ENCODE measurements at places on chromosomes 13 and 19.

DNA sequence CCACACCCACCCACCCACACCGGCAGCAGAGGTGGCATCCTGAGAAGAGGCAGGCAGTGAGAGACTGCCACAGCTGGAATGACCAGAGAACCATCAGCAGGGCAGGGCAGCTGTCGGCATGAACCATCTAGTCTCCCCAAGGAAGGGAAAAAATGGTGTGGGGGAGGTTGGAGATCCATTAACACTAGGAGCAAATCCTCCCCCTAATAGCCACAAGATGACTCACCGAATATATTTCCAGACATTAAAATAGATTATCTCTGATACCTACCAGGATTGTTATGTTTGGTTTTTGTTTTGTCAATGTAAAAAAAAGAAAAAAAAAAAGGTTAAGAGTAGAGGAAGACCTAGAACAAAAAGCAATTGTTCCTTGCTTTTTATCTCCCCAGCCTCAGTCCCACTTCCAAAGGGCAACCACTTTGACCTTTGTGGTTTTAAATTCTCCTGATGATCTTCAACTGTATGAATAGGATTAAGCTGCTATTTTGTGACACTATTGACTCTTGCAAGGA lies 34.2 kb downstream of the THSD1 start:
- peak; percentile 28 for DNase-seq
- no peaks in the 10 kb centered on the region for H3K27me3 ChIP-seq
- H3K4me1 ChIP-seq, result peaks cover 29% of the 10 kb centered on the region
- no peak overlapping the region for H3K4me3 ChIP-seq
- no peaks in the 10 kb centered on the region for H3K36me3 ChIP-seq
- H3K27ac ChIP-seq, result no peak overlapping the region

DNA sequence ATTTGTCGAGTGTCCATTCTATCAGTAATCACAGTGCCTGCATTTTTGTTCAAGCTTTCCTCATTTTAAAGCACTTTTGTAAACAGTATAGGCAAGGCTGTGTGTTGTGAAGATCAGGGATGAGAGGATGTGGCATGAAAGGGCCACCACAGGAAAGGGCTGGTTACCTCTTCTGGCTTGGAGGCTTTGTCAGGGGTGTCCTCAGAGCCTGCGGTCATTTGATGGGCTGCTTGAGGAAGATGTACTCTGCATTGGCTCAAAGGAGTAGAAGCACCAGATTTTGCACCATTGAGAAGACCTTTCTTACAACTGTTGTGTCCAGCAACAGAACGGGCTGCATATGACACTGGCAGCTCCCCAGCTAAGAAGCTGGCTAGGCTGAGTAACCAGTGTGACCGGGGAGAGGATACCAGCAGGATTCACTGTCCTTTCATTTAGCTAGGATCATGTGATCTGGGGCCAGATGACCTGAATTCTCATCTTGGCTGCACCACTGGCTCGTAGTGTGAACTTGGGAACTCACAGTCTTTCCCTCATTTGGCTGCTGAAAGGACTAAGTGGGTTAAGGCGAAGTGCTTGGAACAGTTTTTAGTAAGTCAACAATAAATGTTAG lies 380.2 kb downstream of the FGF9 start:
- H3K36me3 ChIP-seq, result 0 out of 2 replicates have a peak, but pooled peaks cover 5% of the 10 kb centered on the region
- no peak overlapping the region for H3K27ac ChIP-seq
- no peaks in the 10 kb centered on the region for H3K4me1 ChIP-seq
- H3K27me3 ChIP-seq, result no peaks in the 10 kb centered on the region

DNA sequence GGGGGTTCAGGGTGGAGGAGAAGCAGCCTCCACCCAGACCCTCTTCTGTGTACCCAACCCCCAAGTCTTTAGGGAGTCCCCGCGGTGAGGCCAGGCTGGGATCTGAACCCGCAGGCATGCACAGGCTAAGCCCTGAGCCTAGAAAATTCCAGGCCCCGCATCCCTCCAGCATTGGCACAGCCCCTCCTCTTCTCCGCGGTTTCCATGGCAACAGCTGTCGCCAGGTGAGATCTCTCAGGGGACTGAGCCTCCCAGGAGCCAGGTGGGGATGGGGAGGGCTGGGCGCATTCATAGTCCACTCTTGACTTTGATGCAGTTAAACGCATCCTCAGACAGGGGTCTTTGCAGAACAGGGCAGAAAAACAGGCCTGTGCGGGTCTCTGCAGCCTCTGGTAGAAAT lies 48.3 kb upstream of the USP29 start:
- H3K4me3 ChIP-seq, result no peak overlapping the region
- H3K27ac ChIP-seq, result no peak overlapping the region
- DNase-seq, result no peak
- H3K4me1 ChIP-seq, result no peaks in the 10 kb centered on the region
- no peaks in the 10 kb centered on the region for H3K27me3 ChIP-seq

DNA sequence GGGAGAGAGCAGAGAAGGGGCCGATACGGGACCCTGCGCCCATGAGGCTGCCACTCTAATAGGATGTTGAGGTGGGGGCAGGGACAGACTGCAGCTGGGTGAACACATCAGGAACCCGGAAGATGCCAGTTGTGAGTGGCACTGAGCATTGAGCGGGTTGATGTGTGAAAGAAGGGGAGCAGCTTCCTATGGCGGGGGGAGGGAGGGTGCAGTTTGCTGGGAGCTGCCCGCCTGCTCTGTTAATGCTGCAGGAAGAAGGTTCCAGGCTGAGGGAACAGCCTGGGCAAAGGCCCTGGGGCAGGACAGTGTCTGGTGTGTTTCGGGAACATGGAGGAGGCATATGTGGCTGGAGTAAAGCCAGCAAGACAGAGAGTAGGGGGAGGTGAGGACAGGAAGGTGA lies 29.8 kb downstream of the DNM2 start:
- no peaks in the 10 kb centered on the region for H3K36me3 ChIP-seq
- no peak for DNase-seq
- H3K27ac ChIP-seq, result no peak overlapping the region
- peaks cover 50% of the 10 kb centered on the region for H3K4me1 ChIP-seq
- peaks cover 1% of the 10 kb centered on the region for H3K27me3 ChIP-seq
- no peak overlapping the region for H3K4me3 ChIP-seq

DNA sequence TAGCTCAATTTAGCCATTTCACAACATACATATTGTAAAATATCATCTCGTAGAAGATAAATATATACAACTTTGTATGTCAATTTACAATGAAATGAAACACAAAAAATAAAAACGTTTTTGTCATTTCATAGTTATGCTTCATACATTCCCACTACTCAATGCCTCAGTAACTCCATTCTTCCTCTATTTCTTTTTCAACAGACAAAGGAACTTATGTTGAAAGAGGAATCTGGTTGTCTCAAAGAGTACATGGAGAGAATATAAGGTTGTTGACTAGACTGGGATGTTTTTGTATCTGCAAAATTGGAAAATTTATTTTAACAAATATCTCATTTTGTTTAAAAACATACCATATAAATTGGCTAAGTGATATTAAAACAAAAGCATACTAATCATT lies 12.8 kb downstream of the KCTD12 start:
- DNase-seq, result no peak
- no peaks in the 10 kb centered on the region for H3K36me3 ChIP-seq
- H3K27ac ChIP-seq, result no peak overlapping the region

DNA sequence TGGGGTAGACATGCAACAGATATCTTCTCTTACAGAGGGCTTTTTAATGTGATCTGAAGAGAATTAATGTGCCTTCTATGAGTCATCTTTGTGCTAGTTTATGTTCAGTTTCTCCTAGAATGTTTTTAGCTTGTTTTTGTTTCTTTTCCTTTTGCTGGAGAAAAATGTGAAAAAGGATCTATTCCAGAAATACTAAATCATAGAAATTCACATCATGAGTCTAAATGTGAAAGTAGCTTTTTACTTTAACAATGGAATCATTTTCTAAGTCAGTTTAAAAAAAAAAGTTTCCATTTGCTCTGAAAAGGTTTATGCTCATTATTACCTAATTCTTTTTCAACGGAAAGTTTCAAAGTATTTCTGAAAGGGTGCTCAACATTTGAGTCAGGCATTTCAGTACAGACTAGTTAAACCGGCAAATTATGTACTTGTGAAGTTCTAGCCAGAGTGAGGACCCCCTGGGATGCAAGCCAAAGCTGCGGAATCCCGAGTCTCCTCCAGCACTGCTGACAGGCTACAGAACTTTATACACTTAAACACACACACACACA lies 72.9 kb downstream of the SPATA13 start:
- peaks cover 37% of the 10 kb centered on the region for H3K4me1 ChIP-seq
- H3K27me3 ChIP-seq, result peaks cover 4% of the 10 kb centered on the region
- peak overlapping the region; percentile 85 for H3K27ac ChIP-seq
- peak overlapping the region; percentile 87 for H3K4me3 ChIP-seq
- H3K36me3 ChIP-seq, result no peaks in the 10 kb centered on the region

DNA sequence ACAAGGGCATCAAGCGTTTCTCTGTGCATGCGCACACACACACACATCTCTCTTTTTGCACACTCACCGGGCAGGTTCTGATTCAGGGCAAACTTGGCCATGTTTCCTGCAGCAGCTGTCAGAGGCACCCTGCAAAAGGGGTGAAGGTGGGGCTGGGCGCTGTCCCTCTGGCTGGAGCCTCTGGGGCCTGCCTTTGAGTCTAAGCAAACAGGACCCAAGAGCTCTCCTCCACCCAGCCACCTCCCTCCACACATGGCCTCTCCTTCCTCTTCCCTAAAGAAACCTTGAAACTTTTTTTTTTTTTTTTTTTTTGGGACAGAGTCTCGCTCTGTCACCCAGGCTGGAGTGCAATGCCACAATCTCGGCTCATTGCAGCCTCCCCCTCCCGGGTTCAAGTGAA lies 5.3 kb downstream of the KANK3 start:
- no peaks in the 10 kb centered on the region for H3K36me3 ChIP-seq
- no peaks in the 10 kb centered on the region for H3K4me1 ChIP-seq
- DNase-seq, result no peak
- no peak overlapping the region for H3K4me3 ChIP-seq
- H3K27me3 ChIP-seq, result peaks cover 32% of the 10 kb centered on the region

GRCh38 chr13:29887030-29887557 lies 36.7 kb upstream of the UBL3 start:
- DNase-seq, result no peak
- H3K27ac ChIP-seq, result no peak overlapping the region
- peaks cover 16% of the 10 kb centered on the region for H3K4me1 ChIP-seq

DNA sequence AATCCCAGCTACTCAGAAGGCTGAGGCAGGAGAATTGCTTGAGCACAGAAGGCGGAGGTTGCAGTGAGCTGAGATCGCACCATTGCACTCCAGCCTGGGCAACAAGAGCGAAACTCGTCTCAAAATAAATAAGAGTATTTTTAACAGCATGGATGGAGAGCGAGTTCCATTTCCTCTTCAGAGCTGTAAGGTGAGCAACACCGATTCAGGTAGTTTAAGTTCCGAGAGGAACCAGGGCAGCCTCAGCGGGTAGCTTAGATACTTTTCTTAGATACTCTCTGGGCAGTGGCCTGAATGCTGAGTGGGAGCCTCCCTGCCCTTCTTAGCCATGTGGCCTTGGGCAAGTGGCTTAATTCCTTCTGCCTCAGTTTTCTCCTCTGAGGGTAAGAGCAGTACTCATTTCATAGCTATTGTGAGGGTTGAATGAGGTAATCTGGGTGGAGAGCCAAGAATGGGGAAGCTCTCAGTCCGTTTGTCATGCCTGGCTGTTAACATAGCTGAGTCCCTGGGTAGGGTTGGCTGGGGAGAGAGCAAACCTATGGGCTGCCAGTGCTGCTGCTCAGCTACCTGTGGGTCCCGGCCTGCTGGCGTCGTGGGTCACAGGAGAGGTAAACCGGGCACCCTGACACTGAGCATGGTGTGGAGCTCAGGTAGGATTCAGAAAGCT lies 4.1 kb downstream of the ATP11A start:
- no peak overlapping the region for H3K4me3 ChIP-seq
- DNase-seq, result peak; percentile 67
- peak overlapping the region; percentile 31 for H3K27ac ChIP-seq

GRCh38 chr19:49213791-49214190 lies 56.2 kb downstream of the TRPM4 start:
- DNase-seq, result no peak
- no peak overlapping the region for H3K27ac ChIP-seq
- H3K4me1 ChIP-seq, result no peaks in the 10 kb centered on the region

DNA sequence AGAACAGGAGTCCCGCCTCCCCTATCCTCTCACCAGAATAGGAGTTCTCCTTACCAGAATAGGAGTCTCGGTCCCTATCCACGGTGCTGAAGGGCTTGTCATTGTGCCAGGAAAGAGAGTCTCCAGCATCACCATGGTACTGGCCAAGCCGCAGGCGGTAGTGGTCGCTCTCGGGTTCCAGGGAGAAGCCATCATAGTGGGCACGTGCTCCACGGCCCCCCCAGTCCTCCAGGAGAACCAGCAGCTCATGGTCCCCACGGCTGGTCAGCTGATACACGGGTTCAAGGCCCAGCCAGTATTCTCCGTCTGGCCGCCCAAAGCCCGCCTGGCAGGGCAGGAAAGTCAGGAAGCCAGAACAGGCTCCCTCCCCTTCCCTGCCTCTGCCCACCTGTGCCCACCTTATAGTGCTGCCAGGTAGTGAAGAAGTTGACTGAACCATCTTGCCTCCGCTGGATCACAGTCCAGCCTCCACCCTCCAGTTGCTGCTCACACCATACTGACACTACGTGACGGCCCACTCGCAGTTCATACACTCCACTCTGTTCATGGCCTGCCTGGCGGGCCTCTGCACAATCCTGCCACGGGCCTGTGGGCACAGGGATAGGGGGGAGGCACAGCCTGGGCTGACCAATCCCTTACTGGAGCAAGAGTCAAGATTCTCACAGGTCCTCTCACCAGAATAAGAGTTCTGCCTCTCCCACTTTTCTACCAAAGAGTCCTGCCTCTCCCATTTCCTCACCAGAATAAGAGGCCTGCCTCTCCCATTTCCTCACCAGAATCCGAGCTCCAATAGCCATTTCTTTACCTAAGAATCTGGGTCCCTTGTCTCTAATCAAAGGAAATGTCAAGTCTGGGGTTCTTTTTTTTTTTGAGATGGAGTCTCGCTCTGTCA lies 7.4 kb downstream of the SHFL start:
- no peak overlapping the region for H3K4me3 ChIP-seq
- H3K27me3 ChIP-seq, result peaks cover 3% of the 10 kb centered on the region
- H3K36me3 ChIP-seq, result peaks cover 26% of the 10 kb centered on the region
- no peak overlapping the region for H3K27ac ChIP-seq
- no peak for DNase-seq

DNA sequence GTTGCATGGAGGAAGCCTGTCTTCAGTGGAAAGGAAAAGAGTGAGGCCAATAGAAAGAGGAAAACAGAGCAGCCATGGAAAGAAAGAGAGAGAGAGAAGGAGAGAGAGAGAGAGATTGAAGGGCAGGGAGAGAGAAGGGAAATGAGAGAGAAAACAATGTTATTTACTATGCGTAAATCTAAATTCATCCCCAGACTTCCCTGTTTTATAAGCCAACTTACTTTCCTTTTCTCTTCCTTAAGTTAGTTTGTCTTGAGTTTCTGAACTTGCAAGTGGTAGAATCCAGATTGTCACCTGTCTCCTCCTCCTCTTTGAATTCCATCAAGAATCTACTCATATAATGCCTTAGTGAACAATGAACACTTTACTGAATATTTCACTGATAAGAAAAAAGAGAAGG lies 16.8 kb upstream of the RCBTB2 start:
- H3K27me3 ChIP-seq, result peaks cover 1% of the 10 kb centered on the region
- H3K4me3 ChIP-seq, result no peak overlapping the region
- no peak for DNase-seq
- H3K36me3 ChIP-seq, result no peaks in the 10 kb centered on the region
- H3K4me1 ChIP-seq, result no peaks in the 10 kb centered on the region
- no peak overlapping the region for H3K27ac ChIP-seq

GRCh38 chr13:58324161-58324560 lies 692.6 kb downstream of the PCDH17 start:
- no peak for DNase-seq
- H3K4me3 ChIP-seq, result no peak overlapping the region
- H3K36me3 ChIP-seq, result no peaks in the 10 kb centered on the region
